ENCODE measurements at places on chromosomes 1 and 21.

- DNase-seq: no peak
Measured at GRCh38 chr21:27536319-27536718, 569.4 kb upstream of the ADAMTS5 start.

DNA sequence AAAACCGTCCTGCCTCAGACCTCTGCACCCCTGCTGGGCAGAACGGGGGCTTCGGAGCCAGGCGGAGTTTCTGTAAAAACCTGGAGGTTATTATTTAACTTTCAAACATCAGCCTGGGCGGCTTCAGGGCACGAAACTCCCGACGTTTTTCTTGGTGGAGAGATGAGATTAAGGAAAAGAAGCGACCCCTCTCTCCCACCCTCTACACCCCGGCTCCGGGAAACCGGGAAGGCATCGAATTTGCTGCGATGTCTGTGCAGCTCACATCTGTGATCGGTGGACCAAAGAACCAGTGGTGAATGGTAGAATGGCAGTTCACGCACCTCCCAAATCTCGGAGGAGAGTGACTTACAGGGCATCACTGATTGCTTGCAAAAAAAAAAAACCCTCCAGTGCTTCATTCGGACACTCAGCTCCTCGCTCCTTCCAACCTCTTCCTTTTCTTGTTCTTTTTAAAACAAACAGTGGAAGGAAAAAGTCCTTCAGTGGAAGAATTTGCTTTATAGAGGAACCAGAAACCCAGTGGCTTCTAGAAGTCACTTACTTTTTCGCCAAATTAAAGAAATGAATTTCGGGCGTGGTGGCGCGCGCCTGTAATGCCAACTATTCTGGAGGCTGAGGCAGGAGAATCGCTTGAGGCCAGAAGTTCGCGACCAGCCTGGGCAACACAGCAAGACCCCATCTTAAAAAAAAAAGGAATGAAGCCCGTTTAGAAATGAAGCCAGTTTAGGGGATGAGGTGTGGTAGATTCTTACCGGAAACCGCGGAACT is 884 bp downstream of the PHACTR4 start:
- peak; percentile 43 for DNase-seq

- no peak for DNase-seq
Measured at GRCh38 chr1:185016880-185017279, 28.5 kb upstream of the RNF2 start.

- DNase-seq: no peak
Measured at GRCh38 chr1:51719146-51719545, 102.3 kb downstream of the OSBPL9 start.

- DNase-seq: peak; percentile 54
Measured at GRCh38 chr1:116345843-116346242, 27.2 kb upstream of the ATP1A1 start.

DNA sequence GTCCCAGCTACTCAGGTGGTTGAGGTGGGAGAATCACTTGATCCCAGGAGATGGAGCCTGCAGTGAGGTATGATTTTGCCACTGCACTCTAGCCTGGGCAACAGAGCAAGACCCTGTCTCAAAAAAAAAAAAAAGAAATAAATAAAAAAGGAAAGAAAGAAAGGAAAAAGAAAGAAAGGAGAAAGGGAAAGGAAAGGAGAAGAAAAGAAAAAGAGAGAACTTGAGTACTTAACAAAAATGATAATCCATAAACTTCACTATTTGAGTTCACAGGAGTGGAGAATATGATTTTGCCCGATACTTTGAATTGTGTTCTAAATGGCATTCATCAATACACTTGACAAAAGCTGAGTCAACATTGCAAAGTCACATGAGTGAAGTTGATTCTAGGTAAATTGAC is 23.8 kb upstream of the ZNF281 start:
- no peak for DNase-seq
